ENCODE measurements at places on chromosomes 3 and 15. TPM values are rescaled to one million over a fixed set of nuclear protein-coding genes. Genes with fewer than 3 reads are reported as not detected.

PTH1R gene
- polyA plus RNA-seq: 2.5 TPM

CACNA1D gene
- 1.9 TPM for polyA plus RNA-seq

NKTR gene
- 25.9 TPM for polyA plus RNA-seq

TMEM62 gene
- 8.7 TPM for polyA plus RNA-seq

HESX1 gene
- 3.5 TPM for polyA plus RNA-seq

ACKR4 gene
- polyA plus RNA-seq: not detected

PP2D1 gene
- polyA plus RNA-seq: not detected

DOCK3 gene
- polyA plus RNA-seq: 8.6 TPM

SERPINI2 gene
- 5.8 TPM for polyA plus RNA-seq

HRH1 gene
- 0.54 TPM for polyA plus RNA-seq

ATP13A4 gene
- 1.9 TPM for polyA plus RNA-seq

SERPINI1 gene
- 886 TPM for polyA plus RNA-seq

MTHFS gene
- 23.3 TPM for polyA plus RNA-seq

LRRC49 gene
- 345 TPM for polyA plus RNA-seq

KPNA4 gene
- polyA plus RNA-seq: 36.1 TPM

C3orf70 gene
- polyA plus RNA-seq: 4.6 TPM

TMEM40 gene
- polyA plus RNA-seq: not detected

UROC1 gene
- not detected for polyA plus RNA-seq

ATG3 gene
- 102 TPM for polyA plus RNA-seq

BSN gene
- 1.5 TPM for polyA plus RNA-seq

NRG4 gene
- 0.48 TPM for polyA plus RNA-seq

CNTN4 gene
- polyA plus RNA-seq: 49.9 TPM

NR2E3 gene
- polyA plus RNA-seq: 1.5 TPM

EMC7 gene
- polyA plus RNA-seq: 322 TPM

PLSCR5 gene
- not detected for polyA plus RNA-seq

HACD3 gene
- 150 TPM for polyA plus RNA-seq

MOBP gene
- polyA plus RNA-seq: 2.7 TPM

CCDC191 gene
- 10.9 TPM for polyA plus RNA-seq

SMCO1 gene
- 1.5 TPM for polyA plus RNA-seq

CYP8B1 gene
- polyA plus RNA-seq: not detected

NUP210 gene
- polyA plus RNA-seq: 0.90 TPM

GABRB3 gene
- 69.0 TPM for polyA plus RNA-seq

MESP2 gene
- not detected for polyA plus RNA-seq

BOC gene
- polyA plus RNA-seq: 3.7 TPM

ERICH6 gene
- polyA plus RNA-seq: not detected

AADACL2 gene
- polyA plus RNA-seq: not detected

C3orf22 gene
- polyA plus RNA-seq: not detected

GOLGA8R gene
- not detected for polyA plus RNA-seq

CHDH gene
- polyA plus RNA-seq: 0.75 TPM

GPR160 gene
- 0.16 TPM for polyA plus RNA-seq

ZNF385D gene
- 191 TPM for polyA plus RNA-seq

CIB2 gene
- 1.4 TPM for polyA plus RNA-seq

SAXO2 gene
- polyA plus RNA-seq: 6.4 TPM

LYZL4 gene
- polyA plus RNA-seq: not detected

FOXL2NB gene
- not detected for polyA plus RNA-seq

IQCF5 gene
- not detected for polyA plus RNA-seq

TLR9 gene
- not detected for polyA plus RNA-seq

ZBBX gene
- 10.8 TPM for polyA plus RNA-seq
